Mucosa of gallbladder (tissue), 1 donor: ENCODE measurements at places on chromosomes 11 and 22. TPM values are rescaled to one million over a fixed set of nuclear protein-coding genes. Genes with fewer than 3 reads are reported as not detected.

SCUBE1 gene
- 1.7 TPM for total RNA-seq

NPTXR gene
- 15.0 TPM for total RNA-seq

DNA sequence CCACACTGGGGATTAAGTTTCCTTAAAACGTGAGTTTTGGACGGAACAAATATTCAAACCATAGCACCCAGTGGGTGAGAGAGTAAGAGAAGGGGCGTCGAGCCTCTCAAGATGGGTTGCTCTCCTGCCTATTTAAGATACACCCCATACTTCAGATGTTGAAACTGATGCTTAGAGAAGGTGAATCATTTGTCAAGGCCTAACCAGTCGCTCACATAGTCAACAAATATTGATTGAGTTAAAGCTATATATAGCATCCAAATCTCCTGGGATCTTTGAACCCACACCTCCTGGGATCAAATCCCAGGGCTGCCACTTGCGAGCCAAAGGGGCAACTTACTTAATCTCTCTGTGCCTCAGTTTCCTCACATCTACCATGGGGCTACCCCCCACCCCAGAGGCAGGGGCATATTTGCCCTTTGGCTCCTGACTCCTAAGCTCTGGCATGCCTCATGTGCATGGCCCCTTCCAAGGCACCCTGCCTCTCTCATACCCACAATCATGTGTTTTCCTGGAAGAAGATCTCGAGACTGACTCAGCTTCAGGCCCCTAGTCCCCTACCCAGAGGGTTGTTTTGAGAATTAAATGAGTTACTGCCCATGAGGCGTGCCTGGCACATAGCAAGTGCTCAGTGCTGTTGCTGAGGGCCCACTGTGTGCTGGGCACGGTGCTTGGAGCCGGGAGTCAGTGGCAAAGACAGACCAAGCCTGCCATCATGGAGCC, 19.0 kb upstream of the PDGFB start:
- no peak for DNase-seq

GRCh38 chr22:40594924-40595323, 41.6 kb downstream of the MRTFA start:
- no peak for DNase-seq

- DNase-seq = no peak
These were observed 175.2 kb downstream of the SBF2 start for GRCh38 chr11:10118865-10119264.

GRCh38 chr22:20438427-20438677, 727 bp upstream of the SCARF2 start:
- no peak for DNase-seq

DNA sequence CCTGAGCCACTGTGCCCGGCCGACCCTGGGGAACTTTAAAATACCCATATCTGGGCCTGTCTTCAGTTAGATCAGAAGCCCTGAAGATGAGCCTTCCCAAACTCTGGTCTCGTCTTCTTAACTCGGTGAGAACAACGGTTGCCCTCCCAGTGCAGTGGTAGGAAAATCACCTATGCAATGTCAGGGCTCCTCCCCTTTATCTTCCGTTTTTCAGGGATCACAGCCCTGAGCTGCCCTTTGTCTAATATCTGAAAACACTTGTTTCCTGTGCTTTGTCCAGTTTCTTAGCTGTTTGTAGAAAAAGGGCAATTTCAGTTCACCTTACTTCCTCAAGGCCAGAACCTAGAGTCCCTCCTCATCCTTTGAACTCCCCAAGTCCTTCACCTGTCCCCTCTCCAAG, 9.4 kb downstream of the DRAP1 start:
- DNase-seq = no peak

GRCh38 chr11:76208438-76209374, 2.4 kb upstream of the WNT11 start:
- peak; percentile 50 for DNase-seq

- no peak for DNase-seq
These were observed 1.6 kb upstream of the SYCE3 start for GRCh38 chr22:50564289-50564688.

DNA sequence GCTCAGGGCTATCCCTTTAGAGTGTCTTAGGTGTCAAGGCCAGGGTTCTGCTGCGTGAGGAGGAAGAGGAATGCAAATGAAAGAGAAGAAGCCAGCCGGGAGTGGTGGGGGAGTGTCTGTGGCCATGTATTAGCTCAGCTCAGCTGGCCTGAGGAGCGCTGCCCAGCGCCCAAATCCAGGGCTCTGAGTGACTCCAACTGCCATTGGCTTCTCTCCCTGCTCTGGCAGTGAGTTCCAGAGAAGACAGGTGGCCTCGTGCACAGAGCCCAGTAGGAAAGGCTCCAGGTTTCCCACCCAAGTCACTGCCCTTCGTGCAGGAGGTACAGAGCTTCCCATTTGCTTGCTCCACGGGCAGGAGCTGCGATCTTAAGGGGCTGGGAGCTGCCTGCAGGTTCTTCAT, 302.0 kb downstream of the KIRREL3 start:
- no peak for DNase-seq

GRCh38 chr22:30823015-30823370, 128.3 kb downstream of the OSBP2 start:
- no peak for DNase-seq

DNA sequence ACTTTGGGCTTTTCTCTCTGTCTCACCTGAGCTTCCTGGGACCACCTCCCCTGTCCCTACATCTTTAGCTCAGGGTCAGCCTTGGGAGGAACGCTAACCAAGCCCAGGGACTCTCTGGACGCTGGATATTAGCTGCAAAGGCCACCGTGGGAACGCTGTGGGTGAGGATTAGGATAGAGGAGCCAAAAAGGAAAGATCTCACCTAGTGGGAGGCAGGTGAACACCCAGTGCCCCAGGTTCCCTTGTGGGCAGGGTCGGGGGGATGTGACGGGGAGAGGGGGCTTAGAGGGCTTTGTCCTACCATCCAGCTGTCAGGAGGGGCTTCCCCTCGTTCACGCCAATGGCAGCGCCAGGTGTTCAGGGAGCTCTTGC, 50.2 kb downstream of the LINC01488 start:
- DNase-seq = no peak

DNA sequence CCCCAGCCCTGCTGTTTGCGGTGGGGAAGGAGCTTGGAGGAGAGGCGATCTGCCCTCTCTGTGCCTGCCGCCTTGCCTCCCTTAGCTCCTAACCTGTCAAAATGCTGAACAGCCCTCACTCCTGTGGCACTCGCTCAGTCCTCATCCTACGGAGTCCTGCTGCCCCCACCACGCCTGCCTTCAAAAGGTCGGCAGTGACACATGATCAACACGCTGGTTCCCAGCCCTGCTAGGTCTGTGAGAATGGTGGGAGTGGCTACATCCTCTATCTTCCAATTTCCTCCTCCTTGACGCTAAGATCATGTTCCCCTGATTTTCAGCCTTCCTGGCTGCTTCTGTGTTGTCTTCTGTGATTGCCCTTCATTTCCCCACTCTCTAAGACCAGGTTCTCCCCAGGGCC, 120.2 kb upstream of the TBCEL start:
- no peak for DNase-seq

- peak; percentile 81 for DNase-seq
These were observed at the start of gene EP300 for GRCh38 chr22:41092023-41092817. Gene EP300, plus strand, starts transcription at chr22:41092592. Its CDS starts 413 bp downstream, at chr22:41093005.
